ENCODE measurements at places on chromosomes 7 and 10.

GRCh38 chr10:77071001-77071511 lies 566.6 kb downstream of the KCNMA1 start:
- no peak for DNase-seq

- DNase-seq = no peak
Observed at GRCh38 chr10:63627396-63627795, 106.2 kb downstream of the REEP3 start.

DNA sequence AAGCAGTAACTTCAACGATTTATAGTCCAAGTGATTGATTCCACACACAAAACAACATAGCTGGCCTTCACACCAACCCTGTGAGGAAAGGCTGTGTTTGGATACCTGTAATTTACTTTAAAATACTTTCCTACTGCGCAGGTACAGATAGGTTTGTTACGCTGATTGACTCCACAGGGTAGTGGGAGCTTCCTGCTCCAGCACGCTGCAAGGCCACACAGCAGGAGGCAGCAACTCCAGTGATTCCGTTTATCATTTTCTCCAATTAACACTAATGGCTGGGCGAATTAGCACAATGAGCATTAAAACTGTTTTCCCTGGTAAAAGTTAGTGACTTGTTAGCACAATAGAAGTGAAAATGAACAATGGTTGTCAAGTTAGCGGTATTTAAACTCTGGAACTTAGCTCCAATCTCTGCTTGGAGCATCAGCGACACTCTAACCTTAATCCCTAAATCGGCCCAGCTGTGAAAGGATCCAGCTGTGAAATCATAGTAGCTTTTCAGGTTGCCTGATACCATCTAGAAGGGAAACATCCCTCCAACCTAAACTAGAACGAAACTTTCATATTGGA lies 959 bp downstream of the DCLRE1C start:
- DNase-seq = no peak

- DNase-seq = no peak
Observed at GRCh38 chr7:35828817-35829216, 28.0 kb downstream of the SEPTIN7 start.

GRCh38 chr7:131555552-131556052 lies 826 bp downstream of the PODXL start:
- no peak for DNase-seq

GRCh38 chr10:20936396-20936795 lies 39.3 kb upstream of the NEBL start:
- no peak for DNase-seq

DNA sequence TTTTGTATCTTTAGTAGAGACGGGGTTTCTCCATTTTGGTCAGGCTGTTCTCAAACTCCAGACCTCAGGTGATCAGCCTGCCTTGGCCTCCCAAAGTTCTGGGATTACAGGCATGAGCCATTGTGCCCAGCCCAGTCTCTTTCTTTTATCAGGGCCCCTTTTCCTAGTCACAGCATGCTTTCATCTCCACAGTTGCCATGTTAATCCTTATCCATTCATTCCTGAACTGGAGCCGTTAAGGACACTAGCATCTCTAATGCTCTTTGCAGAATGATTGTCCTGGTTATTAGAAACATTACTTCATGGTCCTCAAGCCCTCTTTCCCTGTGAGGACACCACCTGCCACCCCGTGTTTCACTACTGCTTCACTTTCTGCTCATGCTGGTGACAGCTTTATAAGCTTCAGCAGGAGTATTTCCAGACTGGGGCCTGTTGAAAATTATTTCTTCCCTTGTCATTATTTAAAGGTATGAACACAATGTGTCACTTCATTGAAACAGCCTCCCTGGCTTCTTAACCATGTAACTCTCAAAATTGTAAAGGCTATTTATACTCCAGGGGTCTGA lies 313.9 kb downstream of the BMPER start:
- DNase-seq = no peak

- no peak for DNase-seq
Observed at GRCh38 chr10:132434405-132435005, 37.5 kb downstream of the PWWP2B start.

DNA sequence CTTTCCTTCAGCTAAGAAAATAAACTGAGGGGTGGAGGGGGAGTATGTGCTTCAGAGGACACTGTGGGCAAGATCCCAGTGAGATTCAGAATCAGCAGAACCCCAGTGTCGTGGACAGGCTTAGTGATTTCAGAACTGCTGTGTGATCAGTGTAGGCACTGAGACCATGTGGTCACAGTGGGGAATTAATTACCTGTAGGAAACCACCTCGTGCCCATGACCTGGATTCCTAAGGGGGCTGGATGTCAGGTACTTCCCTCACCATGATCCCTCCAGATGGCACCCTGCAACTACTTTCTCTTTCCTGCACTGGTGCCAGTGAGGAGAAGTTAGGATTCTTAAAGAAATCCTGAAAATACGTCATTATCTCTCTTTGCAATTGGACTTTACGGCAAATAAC lies 64.4 kb downstream of the HBP1 start:
- no peak for DNase-seq

DNA sequence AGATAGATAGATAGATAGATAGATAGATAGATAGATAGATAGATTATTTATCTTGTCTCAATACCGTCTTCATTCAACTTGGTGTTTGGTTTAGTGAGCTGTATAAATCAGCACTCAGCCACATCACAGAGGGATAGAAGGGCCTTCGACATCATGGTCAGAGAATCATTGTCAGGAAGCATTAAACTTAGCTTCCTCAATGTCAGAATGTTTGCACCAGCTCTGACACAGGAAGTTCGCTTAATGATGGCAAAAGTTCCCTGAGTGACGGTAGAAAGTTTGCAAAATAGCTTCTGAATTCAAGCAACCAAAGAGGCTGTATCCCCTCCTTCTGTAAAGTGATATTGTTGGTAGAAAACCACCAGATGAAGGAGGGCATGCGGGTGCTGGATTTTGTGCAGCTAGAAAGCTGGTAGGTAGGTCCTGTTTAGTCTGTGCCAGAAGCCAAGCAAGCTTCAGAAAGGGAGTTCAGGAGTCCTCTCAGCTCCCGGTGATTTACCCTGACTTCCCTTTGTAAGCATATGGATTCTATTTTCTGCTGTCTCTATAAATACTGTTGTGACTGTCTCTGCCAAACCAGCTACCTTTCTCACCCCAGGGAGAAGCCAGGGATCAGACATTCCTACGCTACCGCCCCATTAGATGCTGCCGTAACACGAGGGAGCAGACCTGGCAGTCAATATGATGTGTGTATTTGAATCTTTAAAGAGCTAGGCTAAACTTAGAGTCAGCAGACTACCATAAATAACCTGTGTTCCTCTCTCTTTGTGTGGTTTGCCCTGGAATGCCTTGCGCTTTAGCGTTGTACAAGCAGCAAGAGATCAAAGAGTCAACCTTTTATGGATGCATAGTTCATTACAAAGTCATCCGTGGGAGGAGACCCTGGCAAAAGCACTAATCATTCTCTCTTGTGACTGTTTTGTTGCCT lies 200.5 kb upstream of the KIAA1217 start:
- no peak for DNase-seq

DNA sequence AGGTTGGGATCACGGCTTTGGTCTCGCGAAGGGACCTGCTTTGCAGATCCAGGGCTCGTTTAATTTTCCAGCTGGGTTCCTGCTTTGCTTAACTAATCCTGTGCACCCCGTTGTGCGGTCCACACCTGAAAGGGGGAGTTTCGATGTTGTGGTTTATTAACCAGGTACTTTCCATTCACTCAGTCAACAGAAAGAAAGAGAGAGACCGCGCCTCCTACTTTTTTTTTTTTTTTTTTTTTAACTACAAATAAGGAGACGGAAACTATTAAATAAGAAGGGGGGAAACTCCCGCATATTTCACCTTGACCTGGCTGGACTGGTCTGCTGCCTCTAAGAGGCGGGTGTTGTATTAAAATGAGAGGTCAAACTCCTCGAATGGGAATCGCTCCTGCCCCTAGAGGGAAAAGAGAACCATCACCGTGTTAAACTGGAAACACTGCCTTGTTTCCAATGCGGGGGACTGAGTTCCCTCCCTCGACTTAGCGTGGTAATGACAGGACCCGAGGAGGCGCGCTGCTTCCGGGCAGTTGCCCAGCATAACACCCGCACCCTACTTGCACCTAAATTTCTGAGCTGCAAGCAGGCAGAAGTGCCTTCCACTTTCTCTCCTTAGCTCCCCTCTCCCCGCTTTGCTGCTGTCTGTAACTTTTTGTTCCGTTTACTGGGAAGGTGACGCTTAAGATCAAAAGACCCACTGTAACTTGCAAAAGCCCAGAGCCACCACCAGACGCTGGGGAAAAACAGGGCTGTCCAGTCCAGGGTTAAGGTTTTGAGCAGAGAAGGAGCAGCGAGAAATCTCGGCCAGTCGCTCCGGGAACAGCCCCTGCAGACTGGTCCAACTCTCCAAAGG lies 1.1 kb upstream of the ITGB8 start:
- DNase-seq = no peak
